ENCODE measurements at places on chromosomes 7 and 10. TPM values are rescaled to one million over a fixed set of nuclear protein-coding genes. Genes with fewer than 3 reads are reported as not detected.

Gene TMEM184A
- total RNA-seq, result under 0.01 TPM

Gene PTPN20
- total RNA-seq, result 0.33 TPM

Gene SUN3
- not detected for total RNA-seq

DNA sequence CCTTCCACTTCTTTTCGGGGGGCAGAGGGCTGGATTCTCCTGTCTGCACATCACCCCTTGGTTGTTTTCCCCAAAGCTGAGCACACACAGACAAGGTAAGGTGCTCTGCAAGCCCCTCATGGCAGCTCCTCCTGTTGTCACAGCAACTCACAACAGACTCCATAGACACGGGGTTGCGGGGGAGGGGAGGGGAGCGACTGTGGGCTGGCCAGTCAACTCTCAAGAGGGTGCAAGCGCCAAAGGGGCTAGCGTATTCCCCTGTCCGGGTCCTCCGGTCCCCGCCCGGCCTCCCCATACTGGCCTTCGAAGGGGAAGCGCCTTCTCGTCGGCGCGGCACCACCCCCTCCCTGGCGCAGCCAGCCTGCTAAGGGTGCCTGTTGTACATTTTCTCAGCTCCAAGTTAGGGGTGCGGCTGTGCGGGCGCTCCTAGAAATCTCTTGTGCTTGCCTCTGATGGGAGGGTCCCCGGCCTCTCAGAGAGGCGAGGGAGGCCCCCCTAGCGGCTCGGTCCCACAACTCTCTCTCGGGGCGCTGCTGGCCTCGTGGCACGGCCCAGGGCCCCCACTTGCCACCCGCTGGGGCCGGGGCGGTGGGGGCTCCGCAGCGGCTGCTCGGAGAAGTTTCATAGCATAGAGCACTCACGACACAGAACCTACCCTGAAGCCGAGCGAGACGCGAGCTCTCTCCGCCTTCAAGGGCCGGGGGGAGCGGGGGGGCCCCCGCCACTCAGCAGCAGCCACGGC is 498 bp downstream of the RHOBTB1 start:
- peaks cover 6% of the 10 kb centered on the region for H3K4me1 ChIP-seq
- DNase-seq, result peak; percentile 57
- H3K4me3 ChIP-seq, result peak overlapping the region; percentile 72
- H3K36me3 ChIP-seq, result no peaks in the 10 kb centered on the region

DNA sequence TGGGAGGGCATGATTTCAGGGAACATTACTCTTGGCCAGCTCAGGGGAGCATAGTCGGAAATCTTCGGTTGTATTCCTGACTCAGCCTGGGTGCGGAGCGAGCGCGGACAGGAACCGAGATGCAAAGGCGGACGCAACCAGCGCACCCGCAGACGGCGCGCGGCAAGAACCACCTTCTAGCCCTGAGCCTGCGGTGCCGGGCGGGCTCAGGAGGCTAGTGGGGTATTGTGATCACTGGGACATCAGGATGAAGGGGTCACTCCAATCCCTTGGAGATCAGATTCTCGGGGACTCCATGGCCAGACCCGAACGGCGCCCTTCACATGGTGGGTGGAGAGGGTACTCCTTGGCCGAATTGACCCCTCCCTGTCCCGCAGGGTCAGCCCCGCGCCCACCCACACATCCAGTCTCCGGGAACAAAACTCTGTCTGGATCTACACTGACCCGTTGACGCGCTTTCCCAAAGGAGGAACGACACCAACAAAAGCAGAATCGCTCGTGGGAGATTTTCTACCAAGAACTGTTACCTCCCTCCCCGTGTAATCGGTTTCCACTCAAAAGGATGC is 730.5 kb downstream of the ZWINT start:
- H3K27me3 ChIP-seq, result no peaks in the 10 kb centered on the region
- peak; percentile 32 for DNase-seq
- H3K36me3 ChIP-seq, result no peaks in the 10 kb centered on the region

GRCh38 chr7:151081170-151082101 is 827 bp upstream of the FASTK start:
- H3K4me3 ChIP-seq, result peak overlapping the region; percentile 94
- peaks cover 28% of the 10 kb centered on the region for H3K4me1 ChIP-seq
- peak overlapping the region; percentile 91 for H3K27ac ChIP-seq
- H3K36me3 ChIP-seq, result peaks cover 16% of the 10 kb centered on the region
- peak; percentile 34 for DNase-seq

DNA sequence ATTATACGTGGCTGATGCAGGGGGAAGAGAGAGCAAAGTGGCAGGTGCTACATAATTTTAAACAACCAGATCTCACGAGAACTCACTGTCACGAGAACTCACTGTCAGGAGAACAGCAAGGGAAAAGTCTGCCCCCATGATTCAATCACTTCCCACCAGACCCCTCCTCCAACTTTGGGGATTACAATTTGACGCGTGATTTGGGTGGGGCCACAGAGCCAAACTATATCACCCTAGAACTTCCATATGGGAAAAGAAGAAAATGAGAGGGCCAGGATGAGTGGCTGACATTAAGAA is 15.8 kb downstream of the EZH2 start:
- no peaks in the 10 kb centered on the region for H3K27me3 ChIP-seq
- no peak overlapping the region for H3K27ac ChIP-seq
- no peaks in the 10 kb centered on the region for H3K36me3 ChIP-seq
- no peak overlapping the region for H3K4me3 ChIP-seq
- no peaks in the 10 kb centered on the region for H3K4me1 ChIP-seq

Data from fibroblast of lung (primary cell).